ENCODE measurements at places on chromosomes 5 and 9.

DNA sequence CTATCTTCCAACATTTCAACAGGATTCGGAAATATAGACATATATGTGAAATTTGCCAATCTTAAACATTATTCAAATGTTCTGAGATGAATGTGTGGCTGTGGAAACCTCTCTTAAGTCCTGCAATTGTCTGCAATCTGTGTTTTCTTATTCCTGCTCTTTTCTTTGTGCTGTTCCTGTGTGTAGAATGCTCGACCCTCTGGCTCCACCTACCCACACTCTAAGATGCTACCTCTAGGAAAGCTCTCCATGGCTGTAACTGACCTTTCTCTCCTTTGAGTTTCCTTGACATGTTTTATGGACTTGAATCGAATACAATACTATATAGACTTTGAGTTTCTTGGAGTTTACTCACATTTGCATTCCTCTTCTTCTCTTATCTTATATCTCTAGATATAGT, 120.6 kb upstream of the ASTN2 start:
- DNase-seq = no peak

GRCh38 chr9:95157481-95158151, 159.9 kb downstream of the FANCC start:
- DNase-seq = no peak

DNA sequence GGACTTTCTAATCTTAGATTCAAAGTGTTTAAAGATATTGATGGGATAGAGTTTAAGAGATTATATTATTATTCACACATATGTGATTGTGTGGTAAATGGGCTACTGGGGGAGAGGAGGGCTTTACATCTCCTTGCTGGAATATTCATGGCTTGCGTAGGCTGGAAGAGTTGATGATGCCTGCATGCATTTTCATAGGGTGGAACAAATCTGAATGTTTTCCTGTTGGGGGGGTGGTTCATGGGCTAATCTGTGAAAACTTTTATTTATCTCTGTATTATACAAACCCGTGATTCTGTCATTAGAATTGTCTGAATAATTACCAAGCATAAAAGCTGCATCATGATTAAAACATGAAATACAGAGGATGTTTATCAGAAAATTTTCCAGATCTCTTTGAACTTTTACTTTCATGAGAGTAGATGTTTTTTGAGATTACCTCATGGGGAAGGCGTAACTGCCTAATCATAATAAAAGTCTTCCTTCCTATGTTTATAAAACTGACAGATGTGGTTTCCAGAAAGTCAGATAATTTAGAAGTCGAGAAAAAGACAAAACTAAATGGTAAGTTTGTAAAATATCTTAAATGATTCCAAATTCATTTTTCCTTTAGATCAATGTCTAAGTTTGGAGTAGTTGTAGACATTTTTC, 1185.4 kb upstream of the SEMA6A start:
- no peak for DNase-seq

GRCh38 chr5:73865315-73865714, 239.3 kb downstream of the ARHGEF28 start:
- DNase-seq = no peak

DNA sequence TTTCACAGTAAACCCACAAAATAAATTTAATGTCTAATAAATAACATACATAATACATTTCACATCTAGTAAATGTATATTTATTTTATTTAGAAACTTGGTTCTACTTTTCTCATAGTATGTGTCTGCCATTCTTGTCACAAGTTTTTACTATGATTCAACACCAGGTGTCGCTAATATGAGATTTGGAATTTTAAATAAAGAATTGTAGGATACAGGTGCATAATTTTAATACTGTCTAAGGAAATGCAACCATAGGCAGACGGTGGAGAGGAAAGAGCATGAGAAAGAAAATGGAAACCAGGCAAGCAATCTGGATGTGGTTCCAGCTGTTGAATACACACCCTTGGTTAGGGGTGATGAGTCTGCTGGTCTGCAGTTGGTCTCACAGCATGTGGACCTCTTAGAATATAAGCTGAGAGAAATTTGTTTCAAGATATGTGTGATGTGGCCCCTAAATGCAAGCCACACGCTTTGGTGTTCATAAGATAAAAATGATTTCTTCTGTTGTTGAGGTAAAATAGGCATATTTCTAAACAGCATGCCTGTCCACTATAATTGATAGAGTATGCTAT, 114.7 kb upstream of the TXNDC8 start:
- no peak for DNase-seq

GRCh38 chr9:78370991-78371390, 74.1 kb downstream of the PSAT1 start:
- DNase-seq = no peak

DNA sequence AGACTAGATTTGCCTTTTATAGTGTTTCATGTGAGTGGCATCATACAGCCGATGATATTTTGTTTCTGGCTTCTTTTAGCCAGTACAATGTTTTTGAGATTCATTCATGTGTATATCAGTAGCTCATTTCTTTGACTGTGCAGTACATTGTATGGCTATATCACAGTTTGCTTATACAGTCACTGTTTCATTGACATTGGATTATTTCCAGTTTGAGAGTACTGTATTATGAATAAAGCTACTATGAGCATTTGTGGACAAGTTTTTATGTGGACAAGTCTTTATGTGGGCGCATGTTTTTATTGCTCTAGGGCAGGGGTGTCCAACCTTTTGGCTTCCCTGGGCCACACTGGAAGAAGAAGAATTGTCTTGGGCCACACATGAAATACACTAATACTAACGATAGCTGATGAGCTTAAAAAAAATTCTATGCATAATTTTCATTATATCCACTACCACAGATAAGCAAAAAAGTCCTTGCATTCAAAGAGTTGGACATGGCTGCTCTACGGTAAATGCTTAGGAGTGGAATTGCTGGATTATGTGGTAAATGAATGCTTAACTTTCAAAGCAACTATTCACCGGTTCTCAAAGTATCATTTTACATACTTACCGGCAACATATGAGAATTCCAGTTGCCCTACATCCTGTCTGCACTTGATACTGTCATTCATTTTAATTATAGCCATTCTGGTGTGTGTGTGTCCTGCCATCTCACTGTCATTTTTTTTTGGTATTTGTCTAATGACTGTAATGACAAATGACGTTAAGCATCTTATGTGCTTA, 177.8 kb downstream of the RGS3 start:
- no peak for DNase-seq

DNA sequence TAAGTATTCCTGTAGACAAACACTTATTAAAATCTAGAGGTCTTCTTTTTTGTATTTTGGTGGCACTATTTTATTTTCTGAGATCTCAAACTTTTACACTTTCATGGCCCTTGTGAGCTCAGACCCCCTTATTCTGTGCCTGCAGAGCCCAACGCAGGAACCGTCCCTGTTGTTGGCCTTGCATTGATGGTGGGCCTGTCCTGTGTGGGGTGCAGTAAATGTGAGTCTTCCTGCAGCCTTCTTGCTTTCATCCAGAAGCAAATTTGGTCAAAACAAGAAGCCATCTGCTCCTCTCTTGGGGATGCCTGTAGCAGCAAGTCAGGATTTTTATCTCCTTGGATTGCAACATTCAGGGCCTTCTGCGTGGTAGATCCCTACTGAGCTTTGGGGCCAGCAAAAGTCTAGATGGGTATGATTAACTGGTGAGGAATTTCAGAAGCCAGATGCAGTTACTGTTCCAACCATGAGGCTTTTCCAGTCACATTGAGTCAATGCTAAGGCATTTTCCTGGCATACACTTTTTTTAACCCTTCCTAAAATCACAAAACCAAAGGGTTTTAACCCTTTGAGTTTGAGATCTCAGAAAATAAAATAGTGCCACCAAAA, 31.7 kb downstream of the BASP1 start:
- DNase-seq = no peak

GRCh38 chr5:108531367-108532128, 149.7 kb upstream of the FBXL17 start:
- no peak for DNase-seq

- DNase-seq = no peak
Observed at GRCh38 chr5:135066781-135067180, 32.8 kb upstream of the PITX1 start.

DNA sequence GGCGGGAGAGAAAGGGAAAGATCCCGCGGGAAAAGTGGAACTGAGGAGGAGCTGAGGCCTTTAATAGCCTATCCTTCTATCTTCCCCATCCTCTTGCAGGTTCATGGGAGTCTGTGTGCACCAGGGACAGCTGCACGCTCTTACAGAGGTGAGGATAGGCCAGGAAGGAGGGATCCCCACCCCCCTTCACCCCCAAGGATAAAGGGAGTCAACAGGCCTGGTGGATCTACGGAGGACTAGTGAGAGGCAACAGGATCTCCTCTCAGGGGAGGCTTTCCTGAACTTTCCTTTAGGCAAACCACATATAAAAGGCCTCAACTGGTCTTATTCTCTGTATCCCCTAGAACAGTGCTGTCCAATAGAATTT, 1.1 kb downstream of the TESK1 start:
- no peak for DNase-seq

- DNase-seq = no peak
Observed at GRCh38 chr9:108565651-108566378, 290.0 kb downstream of the ACTL7B start.

- DNase-seq = no peak
Observed at GRCh38 chr9:122119721-122120120, 26.6 kb upstream of the TTLL11 start.

- DNase-seq = no peak
Observed at GRCh38 chr5:68423154-68423811, 207.7 kb downstream of the PIK3R1 start.

- no peak for DNase-seq
Observed at GRCh38 chr5:75558981-75559632, 47.4 kb downstream of the POLK start.

DNA sequence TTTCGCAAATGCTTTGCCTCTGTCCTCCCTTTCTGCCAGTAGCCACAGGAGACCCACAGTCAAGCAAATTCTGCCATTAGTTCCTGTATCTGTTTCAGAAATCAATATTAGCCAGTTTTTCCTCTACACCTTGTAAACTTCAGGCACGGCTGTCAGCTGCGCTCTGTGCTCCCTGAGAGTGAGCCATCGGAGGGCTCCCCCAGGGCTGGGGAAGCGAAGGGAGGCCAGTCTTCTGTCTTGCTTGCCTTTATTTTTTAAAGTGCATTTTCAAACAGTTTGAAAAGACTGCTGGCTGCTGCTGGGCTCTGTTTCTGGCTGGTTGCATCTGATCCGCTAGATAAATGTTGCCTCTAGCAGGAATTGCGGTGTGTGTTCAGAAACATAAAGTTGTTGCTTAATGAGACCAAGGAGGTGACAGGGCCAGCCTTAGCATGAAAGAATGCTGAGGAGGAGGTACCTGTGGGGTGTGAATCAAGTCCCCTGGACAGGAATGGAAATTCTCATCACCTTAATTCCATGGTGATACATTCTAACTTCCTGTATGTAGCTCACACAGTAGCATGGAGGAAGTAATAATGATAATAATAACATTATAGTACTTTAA, 421.7 kb upstream of the KIF2A start:
- DNase-seq = no peak

- DNase-seq = no peak
Observed at GRCh38 chr9:14909961-14910805, at the start of gene FREM1. TSS of gene FREM1 (minus strand) at chr9:14910428. CDS start at chr9:14868977, 41,451 bp downstream.

GRCh38 chr5:131986161-131986912, 25.1 kb downstream of the ACSL6 start:
- no peak for DNase-seq

DNA sequence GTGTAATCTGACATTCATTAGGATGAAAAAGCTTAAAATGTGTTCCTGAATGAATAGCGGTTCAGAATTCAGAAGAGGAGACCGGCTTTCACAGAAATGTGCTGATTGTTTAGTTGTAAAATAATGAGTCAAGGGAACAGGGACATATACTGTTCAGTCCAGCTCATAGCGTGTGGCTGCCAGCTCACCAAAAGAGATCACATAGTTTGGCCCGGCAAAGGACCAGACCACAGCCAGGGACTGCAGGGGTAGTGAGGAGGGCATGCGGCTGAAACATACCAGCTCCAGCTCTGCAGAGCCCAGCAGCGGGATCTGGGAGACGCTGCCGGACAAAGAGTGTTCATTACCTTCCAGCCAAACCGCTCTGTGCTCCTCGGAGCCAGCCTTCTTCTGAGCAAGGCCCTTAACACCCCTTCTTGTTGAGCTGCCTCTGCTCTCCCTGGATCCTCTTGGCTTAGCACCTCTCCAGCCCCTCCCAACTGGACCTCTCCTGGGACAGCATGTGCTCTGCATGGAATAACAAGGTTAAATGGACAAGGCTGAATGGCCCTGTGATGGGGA, 116.8 kb upstream of the CNTLN start:
- DNase-seq = no peak

DNA sequence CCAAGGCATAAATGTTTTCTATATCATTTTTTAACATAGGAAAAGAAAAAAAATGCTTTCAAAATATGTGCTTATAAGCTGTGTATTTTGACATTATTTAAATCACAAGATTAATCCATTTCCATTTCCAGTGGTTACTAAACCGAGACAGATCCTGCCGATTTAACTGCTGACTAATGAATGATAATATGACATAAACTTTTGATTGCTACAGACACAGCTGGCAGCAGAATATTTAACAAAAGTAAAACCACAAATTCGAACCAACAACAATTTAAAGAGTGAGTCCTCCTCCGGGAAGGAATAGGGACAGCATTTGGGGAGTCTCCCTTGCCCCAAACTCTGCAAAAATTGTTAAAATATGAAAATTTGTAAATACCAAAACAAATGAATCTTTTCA, 401.3 kb upstream of the DAB2 start:
- DNase-seq = no peak

- DNase-seq = no peak
Observed at GRCh38 chr5:73338256-73339050, 110.1 kb downstream of the FOXD1 start.

- no peak for DNase-seq
Observed at GRCh38 chr5:151787817-151788216, 16.1 kb downstream of the G3BP1 start.

DNA sequence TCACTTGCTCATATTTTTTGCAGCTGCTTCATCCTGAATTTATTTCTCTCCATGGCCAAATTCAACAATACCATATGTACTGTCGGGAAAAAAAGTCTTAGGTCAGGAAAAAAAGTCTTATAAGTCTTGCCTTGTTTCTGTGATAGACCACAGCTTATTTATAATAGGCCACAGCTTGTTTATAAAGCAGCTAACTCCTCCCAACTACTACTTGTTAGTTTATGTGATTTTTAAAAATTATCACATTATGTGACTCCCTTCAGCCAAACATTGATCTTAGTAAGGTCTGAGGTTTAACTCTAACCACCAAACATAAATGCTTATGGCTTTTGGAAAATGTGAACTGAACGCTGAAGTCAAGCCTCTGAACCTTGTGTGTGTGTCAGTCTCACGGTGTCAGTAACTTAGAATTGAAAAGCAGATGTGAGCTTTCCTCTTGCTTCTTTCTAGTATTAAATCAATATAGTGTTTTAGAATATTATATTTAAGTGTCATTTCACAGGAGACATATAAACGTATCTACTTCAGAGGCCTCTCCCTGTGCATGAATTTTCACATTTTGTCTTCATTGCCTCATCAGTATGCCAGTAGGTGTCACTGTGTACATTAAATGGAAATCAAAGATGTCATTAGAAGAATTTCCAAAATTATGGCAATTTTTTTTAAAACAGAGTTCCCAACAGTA, 51.3 kb downstream of the SNX24 start:
- no peak for DNase-seq

- DNase-seq = no peak
Observed at GRCh38 chr5:154406231-154406630, 39.6 kb upstream of the SAP30L start.

GRCh38 chr5:136236479-136237083, 43.6 kb upstream of the SMIM32 start:
- no peak for DNase-seq

All from cerebellar nuclear complex (tissue), 1 donor.